ENCODE measurements at places on chromosomes 7 and 10.

DNA sequence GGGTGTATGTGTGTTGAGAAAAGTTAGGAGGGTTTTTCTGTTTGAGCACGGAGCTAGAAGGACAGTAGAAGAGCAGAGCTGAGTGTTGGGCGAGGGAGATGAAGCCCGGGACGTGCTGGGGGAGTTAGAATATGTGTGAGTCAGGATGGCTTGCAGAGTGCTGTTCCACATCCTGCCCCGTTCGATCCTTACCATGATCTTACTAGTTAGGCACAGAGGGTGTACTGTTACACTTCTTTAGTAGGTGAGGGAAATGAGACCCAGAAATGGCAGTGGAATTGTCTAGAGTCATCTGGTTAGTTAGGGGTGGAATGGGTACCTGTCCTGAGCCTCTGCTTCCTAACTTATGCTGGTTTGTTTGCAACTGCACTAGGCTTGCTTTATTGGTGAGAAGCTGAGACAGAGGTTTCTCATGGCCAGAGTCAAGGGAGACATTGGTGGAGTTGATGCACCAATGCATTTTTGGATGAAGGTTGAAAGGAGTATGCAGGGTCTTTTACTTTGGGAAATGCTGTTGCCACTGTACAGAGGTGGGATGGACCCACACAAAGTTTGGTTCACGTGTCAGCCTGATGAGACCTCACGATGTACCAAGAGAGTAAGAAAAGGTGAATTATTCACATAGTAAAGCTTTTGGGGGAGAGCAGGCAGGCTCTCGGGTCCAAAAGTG, 42.4 kb downstream of the CCNY start:
- DNase-seq: no peak

GRCh38 chr10:101536800-101537199, 51.3 kb downstream of the POLL start:
- DNase-seq: no peak

DNA sequence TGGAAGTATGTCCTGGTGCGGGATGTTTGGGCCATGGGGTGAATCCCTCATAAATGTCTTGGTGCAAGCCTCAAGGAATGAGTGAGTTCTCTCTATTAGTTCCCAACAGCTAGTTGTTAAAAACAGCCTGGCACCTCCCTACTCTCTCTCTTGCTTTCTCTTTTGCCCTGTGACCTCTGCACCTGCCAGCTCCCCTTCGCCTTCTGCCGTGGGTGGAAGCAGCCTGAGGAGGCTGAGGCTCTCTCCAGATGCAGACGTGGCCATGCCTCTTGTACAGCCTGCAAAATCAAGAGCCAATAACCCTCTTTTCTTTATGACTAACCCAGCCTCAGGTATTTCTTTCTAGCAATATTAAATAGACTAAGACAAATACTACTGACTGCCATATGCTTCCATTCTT, 210.3 kb downstream of the POM121L12 start:
- no peak for DNase-seq

- no peak for DNase-seq
These were observed 118.7 kb upstream of the SEC61G start for GRCh38 chr7:54877683-54878082.

DNA sequence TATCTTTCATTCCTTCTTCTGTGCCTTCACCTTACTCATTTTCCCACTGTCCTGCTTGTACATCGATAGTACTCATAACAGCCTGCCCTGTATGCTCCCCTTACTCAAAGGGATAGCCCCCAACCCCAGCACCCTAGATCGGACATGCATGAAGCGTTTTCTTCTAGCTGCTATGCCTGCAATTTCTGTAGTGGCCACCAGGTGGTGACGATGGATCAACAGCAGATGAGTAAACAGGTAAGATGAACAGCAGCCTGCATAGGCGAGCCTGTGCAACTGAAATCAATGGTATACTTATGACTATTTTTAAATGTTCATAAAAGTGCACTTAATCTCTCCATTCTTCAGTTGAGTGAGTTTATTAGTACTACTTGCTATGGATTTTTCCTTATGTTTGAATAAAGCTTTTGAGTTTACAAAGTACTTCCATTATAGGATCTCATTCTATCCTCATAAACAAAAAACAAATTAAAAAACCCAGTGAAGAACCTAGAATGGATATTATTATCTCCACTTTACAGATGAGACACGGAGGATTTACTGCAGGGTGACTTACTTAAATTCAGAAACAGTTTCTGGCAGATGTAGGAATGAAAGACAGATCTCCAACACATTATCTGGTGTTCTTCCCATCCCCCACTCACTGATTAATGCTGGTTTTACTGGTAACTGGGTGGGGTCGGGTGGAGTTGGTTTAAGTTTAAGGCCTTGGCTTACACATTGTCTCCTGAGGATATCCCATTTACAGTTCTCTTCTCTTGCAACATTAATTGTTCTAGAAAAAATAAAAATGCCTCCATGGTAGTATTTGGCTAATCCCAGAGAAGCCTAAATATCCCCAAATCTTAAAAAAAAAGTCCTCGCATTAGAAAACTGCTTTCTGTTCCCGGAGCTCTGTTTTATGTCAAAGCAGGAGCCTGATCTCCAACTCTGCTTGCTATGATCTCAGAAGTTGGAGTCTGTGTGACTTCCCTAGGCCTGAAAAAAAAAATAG, 222.1 kb downstream of the GLI3 start:
- peak; percentile 45 for DNase-seq

- no peak for DNase-seq
These were observed 9.5 kb upstream of the TRPV6 start for GRCh38 chr7:142894985-142895593.

DNA sequence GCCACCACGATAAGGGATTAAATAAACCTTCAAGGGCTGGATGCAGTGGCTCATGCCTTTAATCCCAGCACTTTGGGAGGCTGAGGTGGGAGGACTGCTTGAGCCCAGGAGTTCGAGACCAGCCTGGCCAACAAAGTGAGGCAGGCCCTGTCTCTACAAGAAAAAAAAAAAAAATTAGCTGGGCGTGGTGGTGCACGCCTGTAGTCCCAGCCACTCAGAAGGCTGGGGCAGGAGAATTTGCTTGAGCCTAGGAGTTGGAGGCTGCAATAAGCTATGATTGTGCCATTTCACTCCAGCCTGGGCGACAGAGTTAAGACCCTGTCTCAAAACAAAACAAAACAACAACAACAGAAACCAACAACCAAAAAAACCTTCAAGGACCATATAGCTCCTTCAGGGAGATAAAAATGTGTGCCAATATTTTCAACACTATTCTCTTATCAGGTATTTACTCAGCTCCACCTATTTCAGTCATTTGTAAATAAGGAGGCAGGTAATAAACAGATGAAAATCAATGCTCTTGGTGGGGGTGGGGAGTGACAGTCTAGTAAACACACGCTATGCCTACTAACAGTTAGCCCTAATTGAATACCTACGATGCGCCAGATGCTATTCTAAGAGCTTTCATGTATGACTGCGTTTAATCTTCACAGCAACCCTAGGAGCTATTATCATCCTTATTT, 13.2 kb downstream of the BAIAP2L1 start:
- DNase-seq: no peak

- DNase-seq: no peak
These were observed 12.2 kb downstream of the HNRNPA2B1 start for GRCh38 chr7:26188206-26188956.

DNA sequence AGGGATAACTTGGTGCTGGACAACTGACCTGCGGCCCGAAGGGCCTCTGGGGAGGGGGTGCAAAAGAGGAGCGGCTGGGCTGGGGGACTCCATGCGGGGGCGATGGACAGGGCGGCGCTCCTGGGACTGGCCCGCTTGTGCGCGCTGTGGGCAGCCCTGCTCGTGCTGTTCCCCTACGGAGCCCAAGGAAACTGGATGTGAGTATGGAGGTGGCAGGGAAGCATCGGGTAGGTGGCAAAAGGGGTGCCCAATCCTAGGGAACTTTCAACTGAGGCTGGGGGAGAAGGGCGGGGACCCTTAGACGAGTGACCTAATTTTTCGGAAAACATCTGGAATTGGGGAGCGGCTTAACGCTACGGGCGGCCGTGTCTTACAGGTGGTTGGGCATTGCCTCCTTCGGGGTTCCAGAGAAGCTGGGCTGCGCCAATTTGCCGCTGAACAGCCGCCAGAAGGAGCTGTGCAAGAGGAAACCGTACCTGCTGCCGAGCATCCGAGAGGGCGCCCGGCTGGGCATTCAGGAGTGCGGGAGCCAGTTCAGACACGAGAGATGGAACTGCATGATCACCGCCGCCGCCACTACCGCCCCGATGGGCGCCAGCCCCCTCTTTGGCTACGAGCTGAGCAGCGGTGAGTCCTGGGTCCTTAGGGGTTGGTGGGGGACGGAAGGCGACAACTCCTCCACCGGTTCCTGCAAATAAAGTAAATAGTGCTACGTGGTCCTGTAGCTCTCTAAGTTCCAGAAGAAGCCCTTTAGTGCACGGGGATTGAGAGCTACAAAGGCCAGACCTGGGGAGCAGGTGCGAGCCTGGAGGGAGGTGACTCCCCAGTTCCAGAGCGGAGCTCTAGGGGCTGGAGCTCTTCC, 622 bp downstream of the WNT16 start:
- DNase-seq: peak; percentile 19

GRCh38 chr7:47803846-47804245, 144.4 kb downstream of the PKD1L1 start:
- no peak for DNase-seq

- DNase-seq: no peak
These were observed 49.0 kb upstream of the TPK1 start for GRCh38 chr7:144884896-144885295.

Data from stimulated activated CD4-positive, alpha-beta T cell treated with anti-CD3 and anti-CD28 coated beads, Interleukin-2, amount 100 ng/mL, for 48 hours (primary cell).